DND-41 (cell line): ENCODE measurements at places on chromosomes 12 and 14.

DNA sequence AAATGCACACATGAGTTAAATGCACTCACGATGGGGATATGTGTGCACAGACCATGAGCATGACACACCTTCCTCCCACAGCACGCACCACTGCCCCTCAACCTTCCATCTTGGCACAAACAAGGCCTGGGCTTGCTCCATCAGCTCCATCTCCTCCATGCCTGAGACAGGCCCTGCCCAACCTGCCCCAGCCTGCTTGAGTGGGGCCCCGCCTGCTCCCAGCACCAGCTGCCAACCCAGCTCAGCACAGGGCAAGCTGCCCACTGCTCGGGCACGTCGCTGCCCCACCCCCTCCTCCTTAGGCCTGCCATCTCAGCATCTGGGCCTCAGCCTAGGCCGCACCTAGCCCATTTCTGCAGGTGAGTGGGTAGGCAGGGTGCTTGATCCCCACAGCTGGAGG lies 27.6 kb upstream of the KRT78 start:
- H3K4me3 ChIP-seq = no peak overlapping the region
- peaks cover 40% of the 10 kb centered on the region for H3K27me3 ChIP-seq
- H3K36me3 ChIP-seq = no peaks in the 10 kb centered on the region
- H3K27ac ChIP-seq = no peak overlapping the region
- DNase-seq = no peak
- H3K4me1 ChIP-seq = no peaks in the 10 kb centered on the region

GRCh38 chr12:132407451-132407961 lies 78.1 kb upstream of the GALNT9 start:
- no peak overlapping the region for H3K27ac ChIP-seq
- no peaks in the 10 kb centered on the region for H3K4me1 ChIP-seq
- H3K27me3 ChIP-seq = no peaks in the 10 kb centered on the region

GRCh38 chr12:67677166-67677565 lies 28.6 kb downstream of the DYRK2 start:
- peaks cover 4% of the 10 kb centered on the region; the same call in 1 of the 2 replicates for H3K36me3 ChIP-seq
- no peak overlapping the region for H3K27ac ChIP-seq
- H3K27me3 ChIP-seq = no peaks in the 10 kb centered on the region
- no peak for DNase-seq

DNA sequence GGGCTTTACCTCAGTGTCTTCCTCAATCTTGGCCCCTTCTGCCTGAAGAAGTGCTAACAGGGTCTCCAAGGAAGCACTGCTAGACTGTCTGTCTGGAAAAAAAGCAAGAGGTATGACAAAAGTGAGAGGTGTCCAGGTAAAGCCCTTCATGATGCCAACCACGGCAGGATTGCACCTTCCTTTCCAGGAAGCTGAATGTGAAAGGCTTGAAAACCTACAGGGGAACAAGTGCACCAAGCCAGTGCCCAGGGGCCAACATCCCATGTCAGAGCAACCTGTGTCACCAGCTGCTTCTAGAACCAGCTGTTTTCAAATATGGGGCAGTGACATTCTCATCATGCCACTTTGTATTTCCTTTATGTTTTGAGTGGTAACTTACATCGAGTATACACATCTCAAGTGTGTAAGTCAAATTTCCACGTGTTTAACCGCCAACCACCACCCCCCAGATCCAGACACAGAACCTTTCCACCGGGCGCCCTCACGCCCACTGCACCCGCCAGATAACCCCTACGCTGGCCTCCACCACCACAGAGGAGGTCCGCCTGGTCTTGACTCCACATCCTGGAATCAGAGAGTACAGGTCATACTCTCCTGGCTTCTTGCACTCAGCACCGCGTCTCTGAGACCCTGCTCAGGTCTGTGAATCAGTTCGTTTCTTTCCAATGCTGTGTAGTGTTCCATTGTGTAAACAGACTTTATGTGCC lies 27.3 kb downstream of the VPS37B start:
- no peak overlapping the region for H3K27ac ChIP-seq
- H3K27me3 ChIP-seq = no peaks in the 10 kb centered on the region
- peaks cover 62% of the 10 kb centered on the region for H3K36me3 ChIP-seq
- no peak overlapping the region for H3K4me3 ChIP-seq
- H3K4me1 ChIP-seq = no peaks in the 10 kb centered on the region
- no peak for DNase-seq

DNA sequence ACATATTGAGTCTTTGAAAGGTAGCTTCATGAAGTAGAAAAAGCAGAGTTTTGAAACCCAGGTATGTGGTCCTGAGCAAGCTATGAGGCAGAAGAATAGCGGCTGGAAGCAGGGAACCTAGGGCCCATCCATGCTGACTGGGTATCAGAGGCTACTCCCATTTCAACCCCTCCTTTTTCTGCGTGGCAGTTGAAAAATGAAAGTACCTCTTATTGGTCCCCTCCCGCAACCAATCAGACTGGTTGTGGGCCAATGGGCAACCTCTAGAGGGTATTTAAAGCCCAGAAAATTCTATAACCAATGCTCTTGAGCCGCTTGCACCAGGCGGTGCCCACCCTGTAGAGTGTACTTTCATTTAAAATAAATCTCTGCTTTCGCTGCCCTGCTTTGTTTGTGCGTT lies 1.6 kb upstream of the SNRPF start:
- DNase-seq = no peak
- H3K4me1 ChIP-seq = peaks cover 36% of the 10 kb centered on the region
- H3K4me3 ChIP-seq = no peak overlapping the region
- no peak overlapping the region for H3K27ac ChIP-seq

GRCh38 chr14:65565948-65566347 lies 153.4 kb downstream of the FUT8 start:
- H3K27me3 ChIP-seq = no peaks in the 10 kb centered on the region
- no peak overlapping the region for H3K4me3 ChIP-seq
- DNase-seq = no peak
- no peaks in the 10 kb centered on the region for H3K4me1 ChIP-seq

DNA sequence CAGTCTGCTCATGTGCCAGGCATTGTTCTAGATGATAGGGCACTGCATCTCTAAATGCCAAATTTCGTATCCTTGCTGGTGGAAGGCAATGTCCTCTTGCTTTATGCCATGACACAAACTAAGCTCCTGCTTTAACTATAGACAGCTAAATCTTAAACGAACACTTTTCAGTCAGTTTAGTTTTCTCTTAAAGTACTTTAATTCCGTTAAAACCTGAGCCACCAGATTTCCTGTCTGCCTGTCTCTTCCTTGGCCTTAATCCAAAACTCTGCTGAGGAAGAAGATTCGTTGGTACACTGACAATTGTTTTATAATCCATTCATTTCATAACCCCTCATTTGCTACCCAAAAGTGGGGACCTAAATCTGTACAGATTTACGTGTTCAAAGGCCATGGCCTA lies 194.4 kb upstream of the BCL2L14 start:
- peaks cover 75% of the 10 kb centered on the region for H3K4me1 ChIP-seq
- no peak overlapping the region for H3K4me3 ChIP-seq
- H3K27ac ChIP-seq = peak overlapping the region; percentile 97
- DNase-seq = peak; percentile 45
- peaks cover 71% of the 10 kb centered on the region for H3K36me3 ChIP-seq
- H3K27me3 ChIP-seq = no peaks in the 10 kb centered on the region

DNA sequence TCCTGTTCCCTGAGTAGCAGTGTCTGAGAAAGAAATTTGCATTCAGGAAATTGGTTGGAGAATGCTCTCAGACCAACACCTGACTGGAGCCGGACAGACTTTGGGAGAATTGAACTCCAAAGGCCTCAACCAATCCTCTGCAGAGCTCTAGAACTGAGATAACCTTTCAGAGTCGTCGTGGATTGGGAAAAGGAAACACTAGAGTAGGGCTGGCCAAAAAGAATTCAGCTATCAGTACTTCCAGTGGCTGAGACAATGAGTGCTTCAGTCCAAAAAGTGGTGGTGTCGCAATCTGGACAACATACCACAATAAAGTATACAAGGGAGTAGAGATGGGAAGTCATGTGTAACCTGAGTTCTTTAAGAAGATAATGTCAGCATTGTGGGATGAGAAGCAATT lies 377.1 kb downstream of the SLC16A7 start:
- H3K4me3 ChIP-seq = no peak overlapping the region
- H3K36me3 ChIP-seq = no peaks in the 10 kb centered on the region

DNA sequence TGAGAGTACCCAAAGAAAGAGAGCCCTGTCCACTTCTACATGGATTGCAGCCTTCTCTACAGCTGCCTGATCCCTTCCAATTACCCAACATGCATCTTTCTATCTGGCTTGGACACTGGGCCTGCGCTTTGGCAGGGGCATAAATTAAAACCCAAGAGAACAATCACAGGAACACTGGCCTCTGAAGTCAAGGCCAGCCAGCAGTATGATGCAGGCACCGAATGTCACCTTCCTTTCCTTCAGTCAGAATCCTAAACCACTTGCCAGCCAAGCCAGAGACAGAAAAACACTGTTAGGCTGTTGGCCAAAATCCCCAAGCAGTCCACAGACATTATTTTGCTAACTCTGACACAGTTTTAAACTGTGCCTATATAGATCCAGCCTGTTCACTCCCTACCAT lies 113.7 kb downstream of the DUSP6 start:
- H3K27ac ChIP-seq = peak overlapping the region; percentile 92
- H3K36me3 ChIP-seq = no peaks in the 10 kb centered on the region
- H3K4me3 ChIP-seq = peak overlapping the region; percentile 15; the same call in 1 of the 2 replicates
- H3K4me1 ChIP-seq = peaks cover 90% of the 10 kb centered on the region
- no peaks in the 10 kb centered on the region for H3K27me3 ChIP-seq
- peak; percentile 32 for DNase-seq

DNA sequence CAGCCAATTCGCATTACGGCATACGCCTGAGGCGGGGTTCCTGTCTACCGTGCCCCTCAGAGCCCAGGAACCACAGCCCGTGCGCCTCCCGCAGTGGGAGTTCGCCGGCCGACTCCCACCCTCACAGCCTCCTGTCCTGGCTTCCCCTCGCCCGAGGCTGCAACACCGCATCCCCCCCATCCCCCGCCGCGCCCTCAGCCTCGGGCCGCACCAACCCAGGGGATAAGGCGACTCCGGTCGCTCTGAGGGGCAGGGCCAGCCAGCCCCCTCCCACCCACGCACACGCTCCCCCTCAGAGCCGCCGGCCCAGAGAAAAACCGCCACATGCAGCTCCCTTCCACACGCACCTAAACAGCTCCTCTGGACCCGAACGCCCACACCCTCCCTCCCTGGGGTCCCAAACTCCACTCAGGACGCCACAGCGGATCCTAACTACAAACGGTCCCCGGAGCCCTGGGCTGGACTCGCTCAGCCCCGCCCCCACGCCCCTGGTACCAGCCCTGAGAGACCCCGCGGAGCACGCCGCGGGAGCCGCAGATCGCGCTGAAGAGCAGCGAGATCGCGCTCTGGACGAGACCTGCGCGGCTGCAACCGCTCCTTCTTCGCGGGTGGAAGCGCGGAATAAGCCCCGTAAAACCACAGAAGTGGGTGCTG lies at the start of gene C14orf39:
Gene C14orf39, minus strand, starts transcription at position 466 of the 654 bp plus-strand sequence. CDS start 985 bp downstream, outside the sequence.
- no peaks in the 10 kb centered on the region for H3K4me1 ChIP-seq
- H3K27ac ChIP-seq = no peak within 1 kb of the TSS
- H3K27me3 ChIP-seq = no peaks in the 10 kb centered on the region
- DNase-seq = no peak
- H3K4me3 ChIP-seq = no peak within 1 kb of the TSS

DNA sequence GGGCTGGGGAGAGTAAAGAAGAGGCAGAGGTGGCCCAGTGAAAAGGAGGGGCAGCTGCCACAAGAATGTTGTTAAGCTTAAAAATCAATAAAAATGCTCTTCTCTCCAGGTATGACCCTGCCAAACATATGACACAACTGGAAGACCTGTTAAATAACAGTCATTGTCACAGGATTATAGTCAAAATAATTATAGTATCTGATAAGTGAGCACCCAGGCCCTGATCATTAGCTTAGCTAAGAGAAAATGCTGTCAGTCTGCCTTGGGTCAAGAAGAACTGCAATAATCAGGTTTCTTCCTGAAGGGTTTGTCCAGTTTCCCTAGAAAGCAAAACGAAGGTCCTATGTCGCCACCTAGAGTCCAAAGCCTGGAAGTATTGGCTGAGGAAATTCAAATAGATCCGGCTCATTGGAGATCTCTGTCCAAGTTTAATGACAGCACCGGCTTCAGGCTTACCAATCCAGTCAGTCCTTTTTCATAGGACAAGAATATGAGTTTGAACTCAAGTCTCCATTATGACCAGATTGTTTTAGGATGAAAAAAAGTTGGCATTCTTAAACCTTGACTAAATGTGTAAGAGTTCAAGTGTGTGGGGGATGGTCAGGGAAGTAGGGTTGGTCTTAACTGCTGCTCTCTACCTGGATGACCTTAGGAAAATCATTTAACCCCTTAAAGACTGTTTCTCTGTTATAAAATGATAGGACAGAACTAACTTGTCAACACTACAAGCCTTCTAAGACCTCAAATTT lies 22.5 kb upstream of the NKX2-8 start:
- H3K27ac ChIP-seq = no peak overlapping the region
- no peak overlapping the region for H3K4me3 ChIP-seq
